ENCODE measurements at places on chromosomes 13 and 19.

DNA sequence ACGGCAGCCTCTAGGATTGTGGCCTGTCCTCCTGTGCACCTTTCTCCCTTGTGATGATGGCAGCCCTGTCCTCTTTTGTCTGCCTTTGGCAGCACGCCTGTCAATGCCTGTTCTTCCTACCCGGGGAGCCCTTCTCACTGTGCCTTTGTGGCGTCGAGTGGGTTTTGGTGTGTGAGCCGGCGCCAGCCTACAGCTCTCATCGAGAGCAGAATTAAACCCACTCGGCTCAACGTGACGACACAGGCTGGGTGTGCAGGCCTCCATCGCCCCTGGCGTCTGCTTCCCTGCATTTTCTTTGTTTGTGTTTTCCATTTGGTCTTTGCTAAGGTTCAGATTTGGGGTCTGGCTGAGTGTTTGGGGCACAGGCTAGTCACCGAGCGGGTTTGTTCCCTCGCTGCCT, 34.4 kb downstream of the AP1M1 start:
- DNase-seq: no peak

- DNase-seq: no peak
Measured at GRCh38 chr13:110305949-110306339, 1.0 kb downstream of the COL4A1 start.

- DNase-seq: no peak
Measured at GRCh38 chr19:44554641-44555246, 25.3 kb upstream of the CEACAM20 start.

DNA sequence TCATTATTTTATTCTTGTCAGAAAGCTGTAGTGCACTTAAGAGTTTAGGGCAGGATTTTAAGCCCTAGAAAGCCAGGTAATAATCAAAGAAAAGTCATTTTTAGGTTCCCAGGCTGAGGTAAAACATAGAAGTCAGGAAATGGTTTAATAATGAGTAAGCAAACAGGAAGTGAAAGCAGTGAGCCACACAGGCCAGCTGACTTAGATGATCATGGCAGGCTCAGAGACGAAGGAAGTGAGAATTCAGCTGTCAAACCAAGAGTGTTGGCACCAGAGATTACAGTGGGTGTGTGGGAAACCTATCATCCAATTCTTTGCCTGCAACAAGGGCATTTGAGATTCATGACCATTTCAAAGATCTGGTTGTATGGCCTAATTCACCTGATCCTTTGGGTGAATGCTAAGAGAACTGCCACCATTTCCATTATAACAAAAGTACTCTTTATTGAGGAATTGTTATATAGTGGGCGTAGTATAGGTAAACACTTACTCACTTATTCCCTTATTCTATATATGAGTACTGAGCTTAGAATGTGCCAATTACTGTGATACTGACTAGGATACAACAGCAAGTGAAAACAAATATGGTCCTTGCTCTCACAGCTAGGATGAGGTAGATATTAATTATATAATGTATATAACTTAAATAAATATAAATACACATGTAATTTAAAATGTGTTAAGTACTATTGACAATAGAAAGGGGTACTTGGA, 103.7 kb upstream of the EDNRB start:
- DNase-seq: no peak

DNA sequence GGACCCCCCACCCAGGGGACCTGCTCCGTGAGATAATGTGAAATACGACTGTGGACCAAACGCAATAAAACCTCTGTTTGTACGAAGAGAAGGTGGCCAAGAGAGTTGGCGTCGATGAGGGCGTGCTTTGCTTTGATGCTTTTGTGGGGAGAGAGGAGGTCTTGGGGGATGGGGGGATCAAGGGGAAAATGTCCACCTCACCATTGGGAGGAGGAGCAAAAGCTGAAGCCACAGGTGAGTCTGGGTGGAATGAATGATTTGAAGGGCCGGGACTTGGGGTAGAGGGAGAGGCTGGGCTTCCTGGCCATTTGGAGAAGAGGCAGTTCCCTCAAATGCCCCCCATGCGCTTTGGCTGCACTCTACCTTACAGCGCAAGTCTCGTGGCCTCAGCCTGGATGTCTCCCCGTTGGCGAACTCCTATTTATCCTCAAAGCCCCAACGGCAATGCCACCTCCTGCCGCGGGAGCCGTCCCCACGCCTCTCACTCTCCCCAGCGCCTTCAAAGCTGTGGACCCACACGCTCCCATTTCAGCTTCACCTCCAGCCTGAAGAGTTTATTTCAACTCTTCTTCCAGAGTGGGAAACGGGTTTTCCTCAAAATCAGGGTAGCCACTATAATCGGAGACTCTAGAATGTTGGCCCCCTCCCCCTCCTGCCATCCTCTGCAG, 795 bp upstream of the ABCA7 start:
- DNase-seq: no peak
